Mesenteric fat pad (tissue), 1 donor: ENCODE measurements at places on chromosomes 6 and 20.

- no peak for DNase-seq
Observed at GRCh38 chr6:167661552-167662044, 165.1 kb upstream of the AFDN start.

GRCh38 chr6:22149501-22150367 lies 147.1 kb downstream of the PRL start:
- no peak for DNase-seq

DNA sequence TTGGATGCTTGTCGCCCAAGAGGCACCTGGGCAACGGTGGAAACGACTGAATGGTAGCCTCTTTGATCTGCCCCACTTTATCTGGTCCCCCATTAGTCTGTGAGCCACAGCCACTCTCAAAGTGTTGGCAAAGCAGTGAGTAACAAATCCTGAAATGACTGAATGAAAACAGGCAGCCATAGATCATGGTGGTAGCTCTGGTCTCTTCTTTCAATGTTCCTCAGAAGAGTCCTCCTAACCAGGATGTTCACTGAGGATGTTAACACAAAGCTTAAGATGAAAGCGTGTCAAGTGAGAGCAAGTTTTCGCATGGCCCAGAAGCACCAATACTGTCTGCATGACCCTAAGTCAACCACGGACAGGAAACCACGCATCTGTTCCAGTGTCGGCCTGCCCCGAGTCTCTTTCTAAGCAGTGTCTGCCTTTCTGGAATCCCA lies 107.3 kb downstream of the IRF4 start:
- no peak for DNase-seq

- no peak for DNase-seq
Observed at GRCh38 chr20:32458061-32458836, 100.1 kb downstream of the ASXL1 start.

- no peak for DNase-seq
Observed at GRCh38 chr20:5039255-5039657, 37.9 kb upstream of the SLC23A2 start.

DNA sequence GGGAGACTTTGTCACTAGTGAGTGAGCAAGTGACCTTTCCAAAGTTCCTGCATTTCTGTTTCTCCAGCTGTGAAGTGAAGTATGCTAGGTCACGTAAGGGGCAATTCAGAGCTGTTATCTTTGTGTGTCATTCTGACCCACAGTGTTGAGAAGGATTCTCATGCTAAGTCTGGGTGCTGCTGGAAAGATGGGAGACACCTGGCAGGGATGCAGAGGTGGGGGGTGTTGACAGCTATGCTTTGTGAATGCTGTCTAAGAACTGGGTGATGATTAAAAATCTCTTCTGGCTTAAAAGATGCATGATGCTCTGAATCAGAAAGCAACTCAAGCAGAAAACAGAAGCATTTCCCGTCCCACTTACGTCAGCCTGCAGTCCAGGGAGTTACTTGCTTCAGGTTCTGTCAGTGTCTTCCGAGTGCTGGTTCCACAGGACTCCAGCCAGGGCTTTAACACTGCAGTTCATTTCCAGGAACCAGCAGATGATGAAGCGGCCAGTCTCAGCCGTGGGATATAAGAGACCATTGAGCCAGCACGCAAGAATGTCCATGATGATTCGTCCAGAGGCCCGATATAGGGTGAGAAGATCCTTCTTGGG lies 30.9 kb upstream of the ASXL1 start:
- no peak for DNase-seq

GRCh38 chr6:135922174-135922573 lies 70.7 kb downstream of the PDE7B start:
- no peak for DNase-seq

DNA sequence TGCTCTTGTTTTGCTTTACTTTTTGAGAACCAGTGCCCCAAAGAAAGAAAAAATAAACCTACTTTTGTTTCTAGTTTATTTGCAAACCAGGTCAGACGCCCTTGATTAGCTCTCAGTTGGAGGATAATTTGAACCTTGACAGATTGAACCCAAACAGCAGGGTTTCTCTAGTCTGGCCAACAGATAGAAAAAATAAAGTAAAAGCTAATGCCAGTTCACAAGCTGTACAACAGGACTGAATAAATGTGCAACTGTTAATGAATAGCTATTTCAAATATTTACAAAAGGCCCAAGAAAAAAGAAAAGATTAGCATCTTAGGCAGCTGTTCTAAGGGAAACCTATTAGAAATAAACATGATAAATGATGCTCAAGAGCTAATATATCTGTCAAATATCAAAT lies 331.8 kb downstream of the CDKAL1 start:
- no peak for DNase-seq

DNA sequence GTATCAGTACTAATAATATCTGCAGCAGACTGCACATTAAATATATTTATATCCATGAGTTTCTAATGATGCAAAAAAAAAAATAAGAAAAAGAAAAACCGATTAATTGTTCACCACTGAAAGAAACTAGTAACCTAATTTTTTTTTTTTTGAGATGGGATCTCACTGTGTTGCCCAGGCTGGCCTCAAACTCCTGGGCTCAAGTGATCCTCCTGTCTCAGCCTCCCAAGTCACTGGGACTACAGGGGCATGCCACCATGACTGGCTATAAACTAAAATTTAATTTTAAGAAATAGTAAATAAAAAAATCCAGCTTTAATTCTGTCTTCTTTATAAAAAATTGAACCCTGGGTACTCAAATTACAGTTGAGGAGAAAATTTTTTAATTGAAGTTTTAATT lies 358.2 kb downstream of the QKI start:
- DNase-seq = no peak

GRCh38 chr6:149212206-149212605 lies 105.3 kb upstream of the TAB2 start:
- no peak for DNase-seq

GRCh38 chr6:159540883-159541282 lies 152.2 kb downstream of the SOD2 start:
- no peak for DNase-seq

- DNase-seq = no peak
Observed at GRCh38 chr6:3913077-3913957, 64.1 kb downstream of the FAM50B start.

DNA sequence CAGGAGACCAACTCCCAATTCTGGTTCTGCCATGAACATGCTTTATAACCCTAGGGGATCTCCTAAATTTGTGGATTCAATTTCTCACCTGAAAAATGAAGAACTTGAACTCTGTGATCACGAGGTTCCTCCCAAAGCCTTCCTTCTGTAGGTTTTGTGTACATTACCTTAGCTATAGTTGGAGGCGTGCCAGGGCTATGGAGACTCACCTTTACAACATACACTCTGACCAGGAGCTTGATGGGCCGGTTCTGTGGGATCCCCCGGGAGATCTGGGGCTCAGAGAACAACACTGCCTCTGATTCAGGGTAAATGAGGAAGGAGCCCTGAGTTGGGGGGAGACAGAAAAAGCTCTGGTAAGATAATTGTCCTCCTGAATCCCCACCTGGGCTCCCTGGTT lies 34.1 kb downstream of the ERGIC3 start:
- no peak for DNase-seq
